ENCODE measurements at places on chromosomes 3 and 15.
A peak's percentile ranks its signal among the peaks of the same experiment; 100 is the strongest.

DNA sequence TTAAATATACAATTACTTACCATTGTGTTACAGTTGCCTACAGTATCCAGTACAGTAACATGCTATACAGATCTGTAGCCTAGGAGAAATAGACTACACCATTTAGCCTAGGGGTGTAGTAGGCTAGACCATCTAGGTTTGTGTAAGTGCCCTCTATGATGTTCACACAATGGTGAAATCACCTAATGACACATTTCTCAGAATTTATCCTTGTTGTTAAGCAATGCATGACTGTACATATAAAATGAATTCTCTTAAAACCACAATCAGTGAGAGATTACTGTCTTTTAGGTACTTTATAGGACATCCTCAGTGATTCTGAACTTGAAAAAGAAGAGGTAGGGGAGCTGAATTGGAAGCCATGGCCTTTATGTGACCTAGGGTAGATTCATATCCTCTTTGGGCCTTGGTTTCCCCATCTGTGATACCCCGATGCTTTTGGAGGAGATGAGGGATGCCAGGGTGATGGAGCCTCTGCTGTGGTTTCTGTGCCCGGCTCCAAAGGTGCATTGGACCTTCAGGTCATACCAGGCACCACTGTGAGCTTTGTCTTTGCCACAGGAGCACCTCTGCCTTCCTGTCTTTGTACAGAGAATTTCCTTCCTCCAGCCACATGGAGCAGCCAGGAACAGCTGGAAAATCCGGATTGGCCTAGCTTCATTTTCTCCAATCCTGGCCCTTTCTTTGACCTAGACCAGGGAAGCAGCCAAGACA, 51.9 kb upstream of the FLNB start:
- no peak for DNase-seq

DNA sequence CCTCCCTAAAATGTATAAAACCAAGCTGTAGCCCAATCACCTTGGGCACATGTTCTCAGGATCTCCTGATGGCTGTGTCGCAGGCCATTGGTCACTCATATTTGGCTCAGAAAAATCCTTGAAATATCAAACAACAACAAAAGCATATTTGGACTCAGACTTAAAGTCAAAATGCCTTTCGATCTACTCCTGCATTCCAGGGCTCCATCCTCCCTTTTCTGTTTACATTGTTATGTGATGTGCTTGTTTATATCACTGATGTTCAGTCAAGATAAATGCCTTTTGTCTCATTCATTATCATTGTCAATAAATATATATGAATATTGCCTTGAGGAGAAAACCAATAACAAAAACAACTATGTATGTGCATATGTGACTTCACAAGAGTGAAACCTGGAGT, 31.7 kb downstream of the HGD start:
- no peak for DNase-seq

DNA sequence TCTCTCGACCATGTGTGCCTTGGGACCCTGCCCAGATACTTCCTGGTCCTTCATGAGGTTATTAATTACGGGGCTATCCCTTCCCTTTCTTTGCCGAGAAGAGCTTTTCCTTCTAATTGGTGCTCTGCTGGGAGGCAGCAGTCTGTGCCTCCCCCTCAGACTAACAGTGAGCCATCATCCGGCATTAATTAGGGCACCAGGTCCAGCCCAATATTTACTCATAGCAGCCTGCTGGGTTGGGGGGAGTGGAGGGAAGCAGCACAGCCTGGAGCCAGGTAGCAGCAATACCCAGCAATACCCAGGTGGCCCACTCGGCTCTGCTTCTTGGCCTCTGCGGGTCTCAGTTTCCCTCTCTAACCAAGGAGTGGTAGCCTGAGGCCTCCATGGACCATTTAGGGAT, 20.1 kb downstream of the CACNA2D2 start:
- no peak for DNase-seq

DNA sequence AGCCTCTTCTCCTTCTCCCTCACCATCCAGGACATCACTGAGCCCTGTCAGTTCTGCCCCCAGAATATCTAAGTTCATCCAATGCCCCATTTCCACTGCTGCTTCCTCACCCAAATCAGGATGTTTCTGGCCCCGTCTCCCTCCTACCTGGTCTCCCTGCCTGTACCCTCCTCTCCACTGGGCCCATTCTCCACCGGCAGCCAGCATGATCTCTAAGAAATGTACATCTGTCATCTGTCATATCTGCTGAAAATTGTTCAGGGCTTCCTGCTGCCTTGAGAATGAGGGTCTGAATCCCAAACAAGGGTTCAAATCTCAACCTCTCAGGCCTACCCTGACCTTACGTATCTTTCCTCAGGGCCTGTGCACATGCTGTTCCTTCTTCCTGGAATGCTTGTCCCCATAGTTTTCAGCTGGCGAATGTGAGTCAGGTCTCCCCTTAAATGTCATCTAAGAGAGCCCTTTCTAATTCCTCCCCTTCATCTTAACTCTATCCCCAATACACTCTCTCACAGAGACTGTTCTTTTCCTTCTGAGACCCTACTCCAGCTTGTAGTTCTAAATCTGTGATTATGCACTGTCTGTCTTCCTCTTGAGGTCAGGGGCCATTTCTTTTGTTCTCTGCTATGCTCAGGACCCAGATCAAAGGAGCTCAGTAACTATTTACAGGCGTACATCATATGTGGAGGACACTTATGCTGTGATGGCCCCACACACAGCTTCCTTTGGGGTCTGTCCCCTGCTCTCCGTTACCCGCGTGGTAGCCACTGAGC, 40.8 kb downstream of the SMAD3 start:
- no peak for DNase-seq

- no peak for DNase-seq
These were observed 262.9 kb downstream of the CTNNB1 start for GRCh38 chr3:41462103-41462691.

GRCh38 chr3:113743006-113743630, 2.9 kb downstream of the NAA50 start:
- no peak for DNase-seq

GRCh38 chr3:194329583-194329965, 21.6 kb downstream of the CPN2 start:
- no peak for DNase-seq

DNA sequence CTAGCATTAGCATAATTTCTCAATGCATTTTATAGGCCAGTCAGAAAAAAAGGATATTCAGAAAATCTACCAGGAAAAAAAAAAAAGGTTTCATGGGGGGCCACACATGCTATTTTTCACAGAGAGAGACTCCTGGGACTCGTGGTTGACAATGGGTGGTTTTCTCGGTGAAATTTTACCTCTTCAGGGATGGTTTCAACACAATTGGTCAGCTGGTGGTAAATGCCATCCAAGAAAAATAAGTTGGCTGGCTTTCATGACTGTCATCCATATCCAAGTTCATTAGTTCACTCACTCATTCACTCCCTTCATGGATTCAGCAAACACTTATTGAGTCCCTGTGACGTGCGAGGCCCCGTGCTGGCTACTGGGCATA, 217.3 kb downstream of the SHQ1 start:
- no peak for DNase-seq

GRCh38 chr3:127531821-127532220, 58.7 kb downstream of the TPRA1 start:
- no peak for DNase-seq

DNA sequence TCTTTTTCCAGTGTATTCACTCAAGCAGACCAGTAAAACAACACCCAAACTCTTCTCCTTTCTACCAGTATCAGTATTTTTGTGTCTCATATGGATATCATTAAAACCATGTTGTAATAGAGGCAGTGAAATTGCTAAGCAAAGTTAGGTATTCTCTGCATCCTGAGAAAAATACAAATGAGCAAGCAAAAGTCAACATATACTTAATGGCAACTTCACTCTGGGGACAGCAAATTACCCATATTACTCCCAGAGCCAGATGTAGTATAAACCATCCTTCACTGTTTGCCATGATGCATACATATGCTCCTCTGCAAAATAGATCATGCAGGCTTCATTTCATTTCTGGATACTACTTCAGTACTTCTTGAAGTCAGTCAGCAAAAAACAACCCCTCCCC, 22.1 kb downstream of the UBA5 start:
- no peak for DNase-seq

GRCh38 chr3:134311265-134311664, 60.6 kb upstream of the RYK start:
- no peak for DNase-seq

- no peak for DNase-seq
These were observed 113.8 kb downstream of the SNRK start for GRCh38 chr3:43400167-43400566.

DNA sequence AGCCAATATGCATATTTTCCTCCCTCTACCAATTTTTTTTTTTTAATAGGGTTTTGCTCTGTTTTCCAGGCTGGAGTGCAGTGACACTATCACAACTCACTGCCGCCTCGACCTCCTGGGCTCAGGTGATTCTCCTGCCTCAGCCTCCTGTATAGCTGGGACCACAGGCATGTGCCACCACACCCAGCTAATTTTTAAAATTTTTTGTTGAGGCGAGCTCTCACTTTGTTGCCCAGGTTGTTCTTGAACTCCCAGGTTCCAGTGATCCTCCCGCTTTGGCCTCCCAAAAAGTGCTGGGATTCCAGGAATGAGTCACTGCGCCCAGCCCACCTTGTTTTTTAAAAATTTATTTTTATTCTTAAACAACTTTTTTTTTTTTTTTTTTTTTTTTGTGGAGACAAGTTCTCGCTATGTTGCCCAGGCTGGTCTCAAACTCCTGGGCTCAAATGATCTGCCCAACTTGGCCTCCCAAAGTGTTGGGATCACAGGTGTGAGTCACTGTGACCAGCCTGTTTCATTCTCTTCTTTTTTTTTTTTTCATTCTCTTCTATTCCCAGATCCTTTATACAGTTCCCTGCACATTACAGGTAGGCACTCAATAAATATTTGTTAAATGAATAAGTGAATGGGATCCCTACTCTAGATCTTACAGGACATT, 40.5 kb upstream of the PIK3CB start:
- no peak for DNase-seq

DNA sequence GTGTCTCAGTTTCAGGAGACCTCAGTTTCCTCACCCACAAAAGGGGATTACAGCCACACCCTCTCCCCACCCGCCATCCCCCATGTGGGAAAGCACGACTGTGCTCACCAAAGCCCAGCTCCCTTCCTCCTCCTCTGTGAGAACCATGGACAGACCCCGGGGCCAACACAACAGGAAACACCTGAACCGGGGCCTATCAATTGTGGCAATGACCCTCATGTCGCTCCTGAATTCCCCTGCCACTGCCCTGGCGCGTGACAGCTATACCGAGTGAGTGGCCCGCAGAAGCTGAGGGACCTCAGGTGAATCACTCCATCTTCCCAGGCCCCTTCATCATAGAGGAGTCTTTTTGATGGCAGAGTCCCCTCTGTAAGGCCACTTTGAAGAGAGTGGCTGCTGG, 28.6 kb downstream of the PLEKHO2 start:
- no peak for DNase-seq

GRCh38 chr3:159126261-159127020, 324.6 kb downstream of the MFSD1 start:
- DNase-seq, result no peak

DNA sequence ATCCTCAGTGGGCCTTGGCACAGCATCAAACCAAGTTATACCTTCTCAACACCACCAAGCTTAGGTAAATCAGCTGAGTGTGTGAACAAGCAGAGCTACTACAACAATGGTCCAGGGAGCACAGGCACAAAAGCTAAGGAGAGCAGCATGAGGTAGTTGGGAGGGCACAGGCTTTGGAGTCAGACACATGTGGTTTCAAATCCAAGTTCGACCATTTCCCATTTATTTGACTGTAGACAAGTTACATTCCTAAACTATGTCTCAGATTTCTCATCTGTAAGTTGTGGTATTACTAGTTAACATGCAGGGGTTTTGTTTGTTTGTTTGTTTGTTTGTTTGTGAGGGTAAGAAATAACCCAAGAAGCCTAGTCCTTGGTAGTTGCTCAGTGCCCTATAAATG, 46.9 kb downstream of the MLH1 start:
- no peak for DNase-seq

- no peak for DNase-seq
These were observed 309.9 kb upstream of the RASGRP1 start for GRCh38 chr15:38874464-38874863.

DNA sequence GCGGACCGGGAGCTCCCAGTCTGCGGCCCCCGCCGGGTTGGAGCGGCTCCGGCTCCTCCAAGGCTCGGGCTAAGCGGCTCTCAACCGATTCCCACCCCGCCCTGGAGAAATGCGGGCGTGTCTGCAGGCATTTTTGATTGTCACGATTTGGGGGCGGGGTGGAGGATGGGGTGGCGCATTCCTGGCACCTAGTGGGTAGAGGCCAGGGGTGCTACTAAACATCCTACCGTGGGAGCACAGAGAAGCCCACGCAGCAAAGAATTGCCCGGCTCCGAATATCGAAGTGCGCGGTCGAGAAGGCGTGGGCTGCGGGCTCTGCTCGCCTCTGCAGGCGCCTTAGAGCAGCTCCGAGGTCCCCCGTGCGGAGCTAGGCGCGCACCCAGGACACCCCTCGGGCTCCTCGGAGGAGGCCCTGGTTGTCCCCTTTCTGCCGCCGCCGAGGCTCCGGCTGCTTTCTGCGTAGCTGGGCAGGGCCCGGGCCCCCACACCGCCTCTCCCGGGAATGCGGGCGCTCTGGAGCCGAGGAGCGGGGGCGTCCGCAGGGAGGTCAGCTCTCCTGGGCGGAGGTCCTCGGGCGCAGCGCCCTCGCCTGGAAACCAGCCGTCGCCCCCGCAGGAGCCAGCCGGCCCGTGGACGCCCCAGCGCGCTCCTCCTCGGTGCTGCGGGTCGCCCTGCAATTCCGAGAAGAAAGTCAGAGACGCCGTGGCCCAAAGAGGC, 16.5 kb upstream of the LAMP3 start:
- DNase-seq, result peak; percentile 44
